ENCODE measurements at places on chromosomes 3 and 15.
A peak's percentile ranks its signal among the peaks of the same experiment; 100 is the strongest.

DNA sequence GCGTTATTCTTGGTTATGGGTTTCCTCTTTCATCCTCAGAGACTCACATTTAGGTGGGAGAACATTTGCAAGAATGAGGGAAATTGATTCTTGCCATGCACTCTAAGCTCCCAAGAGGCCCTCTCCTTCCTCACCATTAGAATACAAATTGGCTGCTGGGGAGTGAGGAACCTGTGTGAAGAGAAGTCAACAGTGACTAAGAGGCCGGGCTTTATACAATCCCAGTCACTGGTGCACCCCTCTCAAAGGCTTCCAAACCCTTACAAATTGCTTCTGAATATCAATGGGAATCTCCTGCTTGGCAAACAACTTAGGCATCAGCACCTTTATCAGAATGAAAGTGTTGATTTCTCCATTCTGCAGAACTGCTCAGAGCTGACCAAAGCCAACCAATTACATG, 16.5 kb upstream of the RGMA start:
- DNase-seq = no peak

- DNase-seq = no peak
Measured at GRCh38 chr15:90412356-90413194, 24.5 kb downstream of the IQGAP1 start.

DNA sequence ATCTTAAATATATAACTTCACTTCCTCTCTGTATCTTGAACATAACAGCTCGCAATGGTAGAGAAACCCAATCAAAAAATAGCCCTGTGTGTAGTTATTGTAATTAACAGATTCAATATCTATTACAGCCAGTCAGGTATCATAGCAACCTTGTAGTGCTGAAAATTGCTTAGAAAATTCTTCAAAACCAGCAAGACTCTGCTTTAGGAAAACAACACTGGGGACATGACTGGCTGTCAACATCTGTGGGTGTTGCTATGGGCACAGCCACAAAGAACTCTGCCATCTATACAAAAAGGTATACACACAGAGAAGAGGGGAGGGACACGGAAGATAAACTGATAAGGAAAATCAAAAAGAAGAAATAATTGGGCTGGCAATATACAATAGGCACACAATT, 101.2 kb downstream of the WDR72 start:
- DNase-seq = no peak

DNA sequence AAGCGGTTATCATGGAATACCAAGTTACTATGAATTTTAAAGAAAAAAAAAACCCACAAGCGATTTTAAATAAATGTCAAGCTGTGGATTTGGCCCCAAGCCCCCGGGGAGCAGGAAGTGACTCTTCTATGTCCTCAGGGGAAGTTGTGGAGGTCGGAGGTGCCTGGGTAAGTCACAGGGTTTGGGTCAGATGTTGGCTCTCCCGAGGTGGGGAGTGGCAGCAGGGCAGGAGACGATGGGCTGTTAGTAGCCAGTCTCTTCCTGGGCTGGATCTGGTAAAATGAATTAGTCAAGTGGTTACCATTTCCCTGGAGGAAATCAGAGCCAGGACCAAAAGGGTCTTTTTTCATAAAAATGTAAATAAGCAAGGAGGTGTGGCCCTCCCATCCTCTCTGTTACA, 316.7 kb downstream of the TLE3 start:
- DNase-seq = no peak

GRCh38 chr3:121515313-121515712, 30.5 kb downstream of the POLQ start:
- DNase-seq = no peak

GRCh38 chr3:173128633-173129032, 12.4 kb downstream of the SPATA16 start:
- no peak for DNase-seq

GRCh38 chr3:187679638-187680396, 9.6 kb upstream of the SST start:
- peak; percentile 79 for DNase-seq

DNA sequence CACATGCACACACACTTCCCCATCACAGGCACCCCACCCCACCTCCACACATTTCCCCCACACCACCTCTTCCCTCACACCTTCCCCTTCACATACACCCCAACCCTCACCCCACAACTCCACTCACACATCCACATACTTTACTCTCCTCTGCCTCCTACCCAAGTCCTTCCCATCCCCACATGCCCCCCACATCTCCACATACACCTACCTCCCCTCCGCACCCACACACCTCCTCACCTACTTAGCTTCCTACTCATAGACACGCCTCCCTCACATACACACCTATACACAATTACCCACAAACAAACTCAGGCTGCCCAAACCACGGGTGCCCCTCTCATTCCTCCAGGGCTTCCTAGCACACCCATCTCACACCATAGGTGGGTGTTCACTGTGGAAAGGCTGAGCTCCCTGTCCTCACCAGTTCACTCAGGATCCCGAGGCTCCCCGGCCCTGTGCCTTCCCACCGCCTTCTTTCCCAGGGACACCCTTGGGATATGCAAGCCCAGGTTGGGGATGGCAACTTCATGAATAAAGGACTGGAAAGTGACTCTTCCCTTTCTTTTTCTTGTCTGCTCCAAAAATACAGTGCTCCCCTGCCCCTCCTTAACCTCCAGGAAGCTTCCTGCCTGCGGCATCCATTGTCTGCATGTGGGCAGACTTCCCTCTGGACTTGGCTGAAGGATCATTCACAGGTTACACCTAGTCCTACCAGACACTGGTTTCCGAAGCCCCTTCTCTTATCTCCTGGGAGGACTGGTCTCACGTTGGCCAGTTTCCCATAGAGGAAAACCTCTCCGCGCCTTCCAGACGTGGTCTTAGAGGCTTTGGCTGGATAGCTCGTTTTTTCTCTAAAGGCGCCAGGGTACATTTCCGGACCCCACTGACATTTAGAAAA, 61.5 kb downstream of the SLCO2A1 start:
- DNase-seq = no peak

GRCh38 chr3:144457758-144458157, 486.1 kb downstream of the DIPK2A start:
- DNase-seq = no peak

DNA sequence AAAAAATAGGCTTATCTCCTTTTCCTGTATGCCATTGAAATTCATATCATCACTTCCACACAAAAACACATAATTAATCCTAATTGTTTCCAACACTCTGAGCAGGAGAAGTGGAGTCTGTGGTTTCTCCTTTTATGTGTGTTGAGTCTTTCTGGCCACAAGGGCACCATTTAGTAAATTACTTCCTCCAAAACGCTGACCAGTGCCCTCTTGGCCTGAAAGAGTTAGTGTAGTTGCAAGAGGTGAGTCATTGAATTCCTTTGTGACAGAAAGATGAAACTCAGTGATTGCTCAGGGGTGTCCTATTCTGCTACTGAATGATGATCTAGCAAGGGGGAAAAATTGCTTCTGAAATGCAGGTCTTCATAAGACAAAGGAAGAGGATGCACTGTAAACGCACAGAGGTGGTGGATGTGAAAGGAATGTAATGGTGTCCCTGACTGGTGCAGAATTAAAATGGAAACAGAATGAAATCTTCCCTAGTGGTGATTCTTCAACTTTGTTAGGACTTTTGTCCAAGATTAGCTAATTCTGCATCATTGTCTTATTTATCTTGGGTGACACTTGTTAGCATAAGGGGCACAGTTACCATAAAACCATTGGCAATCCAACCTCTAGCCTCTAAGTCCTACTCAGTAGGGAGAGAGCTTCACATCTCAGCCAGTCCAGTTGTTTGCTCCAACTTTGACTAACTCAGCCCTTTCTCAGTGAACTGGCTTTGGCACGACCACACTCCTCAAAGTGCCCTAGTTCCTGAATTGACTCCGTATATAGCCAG, 208.4 kb upstream of the NANOGP8 start:
- DNase-seq = no peak

GRCh38 chr3:88936831-88937230, 170.6 kb upstream of the EPHA3 start:
- DNase-seq = no peak

Data from stimulated activated CD4-positive, alpha-beta T cell treated with anti-CD3 and anti-CD28 coated beads, Interleukin-2, amount 100 ng/mL, for 24 hours (primary cell).